NCI-H1092 treated with DMSO at 0.1 percent for 48 hours (cell line): ENCODE measurements at places on chromosomes 16 and 17.

DNA sequence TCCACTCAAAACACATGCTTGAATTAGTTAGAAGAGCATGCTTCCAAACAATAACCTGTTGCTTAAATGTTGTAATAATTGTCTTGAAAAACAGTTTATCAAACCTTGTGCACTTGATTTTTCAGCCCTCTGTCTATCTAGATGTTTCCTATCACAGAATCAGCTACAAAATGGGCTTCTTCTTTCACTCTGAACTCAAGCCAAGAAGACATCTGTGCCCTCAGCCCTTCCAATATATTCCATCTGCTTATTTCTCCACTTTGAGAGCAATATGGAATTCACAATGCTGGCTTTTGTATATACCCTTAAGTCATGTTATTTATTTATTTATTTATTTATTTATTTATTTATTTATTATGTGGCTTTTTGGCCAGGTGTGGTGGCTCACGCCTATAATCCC lies 234.2 kb downstream of the TOX3 start:
- DNase-seq = peak; percentile 29

DNA sequence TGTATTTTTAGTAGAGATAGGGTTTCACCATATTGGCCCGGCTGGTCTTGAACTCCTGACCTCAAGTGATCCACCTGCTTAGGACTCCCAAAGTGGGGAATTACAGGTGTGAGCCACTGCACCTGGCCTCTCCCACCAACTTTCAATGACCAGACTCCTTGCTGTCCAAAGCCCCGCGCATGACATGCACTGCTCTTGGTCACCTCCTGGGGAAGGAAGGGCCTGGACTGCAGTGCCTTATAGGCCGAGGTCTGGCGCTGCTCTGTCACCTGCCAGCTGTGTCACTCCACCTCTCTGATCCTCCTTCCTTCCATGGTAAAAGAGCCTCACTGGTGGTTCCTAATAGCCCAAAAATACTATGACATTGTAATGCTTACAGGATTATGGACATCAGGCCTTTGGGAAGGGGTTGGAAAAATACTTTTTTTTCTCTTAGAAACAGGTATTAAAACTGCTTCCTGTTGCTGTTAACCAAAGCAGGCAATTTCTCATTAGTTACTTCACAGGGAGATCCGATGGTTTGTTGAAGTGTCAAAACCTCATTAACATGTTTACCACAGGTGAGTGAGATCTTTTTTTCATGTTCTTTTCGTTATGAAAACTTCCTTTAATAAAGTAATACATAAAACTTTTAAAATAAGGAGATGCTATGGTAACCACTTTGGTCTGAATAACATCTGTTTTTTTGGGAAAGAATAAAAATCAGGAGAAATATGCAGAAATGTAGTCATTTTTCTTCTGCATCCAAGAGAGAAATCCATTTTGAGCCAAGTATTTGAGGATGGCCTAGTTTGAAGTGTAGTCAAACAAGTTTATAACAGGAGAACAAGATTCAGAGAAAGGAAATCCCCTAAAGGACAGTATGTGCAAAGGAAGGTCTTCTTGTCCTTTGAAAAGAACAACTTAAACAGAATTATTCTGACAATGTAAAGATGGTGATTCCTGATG lies 35.5 kb downstream of the GRB7 start:
- no peak for DNase-seq

GRCh38 chr16:10405386-10405939 lies 19.6 kb downstream of the ATF7IP2 start:
- no peak for DNase-seq

- no peak for DNase-seq
Measured at GRCh38 chr16:62665269-62665668, 629.0 kb upstream of the CDH8 start.

GRCh38 chr17:55672585-55673501 lies 49.8 kb downstream of the TMEM100 start:
- DNase-seq = no peak

DNA sequence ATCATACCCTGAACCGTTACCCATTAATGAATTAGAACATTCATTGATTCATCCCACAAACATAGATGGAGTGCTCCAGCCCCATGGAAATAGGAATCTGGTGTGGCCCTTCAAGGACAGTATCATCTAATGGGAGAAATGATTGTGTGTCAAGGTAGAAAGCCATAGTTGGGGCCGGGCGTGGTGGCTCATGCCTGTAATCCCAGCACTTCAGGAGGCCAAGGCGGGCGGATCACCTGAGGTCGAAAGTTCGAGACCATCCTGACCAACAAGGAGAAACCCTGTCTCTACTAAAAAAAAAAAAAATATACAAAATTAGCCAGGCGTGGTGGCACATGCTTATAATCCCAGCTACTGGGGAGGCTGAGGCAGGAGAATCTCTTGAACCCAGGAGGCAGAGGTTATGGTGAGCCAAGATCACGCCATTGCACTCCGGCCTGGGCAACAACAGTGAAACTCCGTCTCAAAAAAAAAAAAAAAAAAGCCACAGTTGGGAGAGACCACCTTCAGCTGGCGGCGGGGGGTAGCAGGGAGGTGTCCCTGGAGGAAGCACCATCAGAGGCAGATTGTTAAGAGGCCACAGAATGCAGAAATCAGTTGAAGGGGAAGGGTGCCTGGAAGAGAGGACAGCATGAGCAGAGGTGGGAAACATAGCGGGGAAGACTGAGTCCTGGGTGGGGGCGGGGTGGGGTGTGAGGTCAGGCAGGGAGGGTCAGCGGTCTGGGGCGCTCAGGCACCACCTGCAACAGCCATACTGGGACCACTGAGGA lies 60.0 kb downstream of the USP22 start:
- no peak for DNase-seq

DNA sequence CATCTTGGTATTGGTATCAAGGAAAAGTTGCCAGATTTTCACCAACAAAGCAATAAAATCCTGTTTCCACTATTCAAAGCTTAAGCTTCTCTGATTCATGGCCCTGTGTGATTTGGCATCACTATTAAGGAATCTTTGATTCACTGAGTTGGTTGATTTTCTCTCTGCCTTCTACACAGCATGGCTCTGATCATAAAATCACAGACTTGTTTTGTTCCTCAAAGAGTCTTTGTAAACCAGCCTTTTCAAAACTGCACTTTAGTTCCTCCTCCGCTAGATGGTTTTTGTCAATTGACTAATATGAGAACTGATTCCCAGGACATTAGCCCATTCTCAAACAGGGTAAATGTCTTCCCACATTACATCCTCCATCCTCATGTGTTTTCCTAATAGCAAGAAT lies 197.6 kb downstream of the DNAH9 start:
- DNase-seq = no peak

DNA sequence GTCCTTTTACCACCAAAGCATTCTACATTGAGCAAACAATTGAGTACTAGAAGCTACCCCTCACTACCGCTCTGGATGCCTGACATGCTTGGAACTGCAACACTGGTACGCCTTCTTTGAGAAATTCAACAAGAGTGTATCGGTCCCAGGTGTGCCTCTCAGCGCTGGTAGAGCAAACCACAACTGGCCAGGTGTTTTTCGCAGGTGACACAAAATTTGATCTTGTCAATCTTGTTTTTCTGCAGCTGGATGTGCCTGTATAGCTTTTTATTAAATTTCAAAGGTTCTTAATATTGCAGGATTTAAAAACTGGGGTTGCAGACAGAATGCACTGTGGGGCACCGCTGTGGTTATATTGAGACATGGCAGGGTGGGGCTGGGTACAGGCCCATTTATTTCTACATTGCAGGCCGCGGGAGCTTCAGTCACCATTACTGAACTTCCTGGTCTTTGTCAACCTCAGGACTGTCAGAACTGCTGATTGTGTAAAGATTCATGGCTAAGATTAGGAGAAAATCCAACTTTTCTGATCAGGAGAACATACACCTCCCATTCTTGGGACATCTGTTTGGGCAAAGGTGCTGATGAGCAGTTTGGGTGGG lies 4.5 kb upstream of the SNX20 start:
- no peak for DNase-seq

- DNase-seq = no peak
Measured at GRCh38 chr17:34318474-34318873, 761 bp upstream of the CCL8 start.

DNA sequence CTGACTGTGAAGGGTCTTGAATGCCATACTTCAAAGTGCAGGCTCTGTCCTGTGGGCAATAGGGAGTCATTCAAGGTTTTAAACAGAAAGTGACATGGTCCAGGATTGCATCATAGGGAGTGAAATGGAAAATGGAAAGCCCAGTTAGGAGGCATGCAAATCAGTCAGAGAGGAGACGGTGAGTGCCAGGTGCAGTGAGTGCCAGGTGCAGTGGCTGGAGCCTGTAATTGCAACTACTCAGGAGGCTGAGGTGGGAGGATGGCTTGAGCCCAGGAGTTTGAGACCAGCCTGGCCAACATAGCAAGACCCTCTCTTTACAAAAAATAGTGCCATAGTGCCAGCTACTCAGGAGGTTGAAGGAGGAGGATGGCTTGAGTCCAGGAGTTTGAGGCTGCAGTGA lies 35.2 kb upstream of the SIAH1 start:
- no peak for DNase-seq

DNA sequence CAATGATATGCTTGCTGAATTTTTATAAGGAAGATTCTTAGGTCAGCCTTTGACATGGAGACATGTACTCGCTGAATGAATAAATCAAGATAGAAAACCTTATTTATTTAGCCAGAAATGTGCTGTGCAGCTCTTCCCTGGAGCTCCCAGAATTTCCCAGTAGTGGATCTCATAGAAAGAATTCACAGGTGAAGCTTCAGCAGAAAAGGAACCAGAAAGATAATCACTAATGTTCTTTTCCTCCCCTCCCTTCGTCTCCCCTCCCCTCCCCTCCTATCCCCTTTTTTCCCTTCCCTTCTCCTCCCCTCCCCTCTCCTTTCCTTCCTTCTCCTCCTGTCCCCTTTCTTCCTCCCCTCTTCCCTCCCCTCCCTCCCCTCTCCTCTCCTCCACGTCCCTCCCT lies 158.2 kb downstream of the MAP2K6 start:
- DNase-seq = no peak

GRCh38 chr17:13005530-13005929 lies 12.3 kb downstream of the ELAC2 start:
- DNase-seq = no peak

DNA sequence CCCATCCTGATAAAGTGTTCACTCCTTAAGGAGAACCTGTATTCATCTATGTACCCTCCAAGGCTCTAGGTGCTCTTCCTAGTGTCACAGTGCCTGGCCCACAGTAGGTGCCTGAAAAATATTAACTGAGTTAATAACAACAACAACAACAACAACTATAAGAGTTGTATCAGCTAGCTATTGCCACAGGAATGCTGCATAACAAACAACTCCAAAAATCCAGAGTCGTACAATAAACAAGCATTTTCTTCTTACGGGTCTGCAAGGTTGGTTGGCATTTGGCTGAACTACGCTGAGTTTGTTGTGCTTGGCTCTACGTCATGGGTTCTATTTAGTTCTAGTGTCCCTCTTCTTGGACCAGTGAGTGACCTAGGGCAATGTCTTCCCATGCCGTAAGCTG lies 29.2 kb downstream of the TMC5 start:
- no peak for DNase-seq

DNA sequence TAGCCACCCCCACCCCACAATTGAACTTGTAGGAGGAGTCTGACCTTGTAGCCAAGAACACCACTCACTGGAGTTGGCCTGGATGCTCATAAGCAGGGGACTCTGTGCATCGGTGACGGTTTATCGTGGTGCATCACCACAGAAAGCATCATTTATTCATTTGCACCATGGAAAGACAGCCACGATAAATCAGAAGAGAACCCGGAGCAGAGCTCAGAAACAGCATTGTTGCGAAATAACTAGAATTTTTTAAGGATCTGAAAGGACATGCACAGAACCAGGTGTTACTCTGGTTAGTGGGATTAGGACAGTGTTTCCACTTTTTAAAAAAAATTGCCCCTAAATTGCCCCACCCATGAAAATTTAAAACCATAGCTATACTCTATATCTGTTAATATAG lies 44.4 kb upstream of the IRX6 start:
- DNase-seq = no peak

GRCh38 chr17:34411646-34412421 lies 48.8 kb upstream of the CCL1 start:
- no peak for DNase-seq
